ENCODE measurements at places on chromosomes 13 and 19.

DNA sequence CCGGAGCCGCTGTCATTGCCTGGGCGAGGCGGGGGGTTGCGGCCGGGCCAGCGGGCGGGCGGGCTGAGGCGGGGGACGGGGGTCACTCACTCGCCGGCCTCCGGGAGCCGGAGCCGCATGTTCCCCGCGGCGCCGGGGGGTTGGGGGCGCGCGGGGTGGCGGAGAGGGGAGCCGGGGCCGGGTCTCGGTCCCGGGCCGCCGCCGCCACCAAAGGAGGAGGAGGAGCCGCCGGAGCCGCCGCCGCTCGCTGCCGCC, 149 bp downstream of the MED26 start:
- no peak for DNase-seq

DNA sequence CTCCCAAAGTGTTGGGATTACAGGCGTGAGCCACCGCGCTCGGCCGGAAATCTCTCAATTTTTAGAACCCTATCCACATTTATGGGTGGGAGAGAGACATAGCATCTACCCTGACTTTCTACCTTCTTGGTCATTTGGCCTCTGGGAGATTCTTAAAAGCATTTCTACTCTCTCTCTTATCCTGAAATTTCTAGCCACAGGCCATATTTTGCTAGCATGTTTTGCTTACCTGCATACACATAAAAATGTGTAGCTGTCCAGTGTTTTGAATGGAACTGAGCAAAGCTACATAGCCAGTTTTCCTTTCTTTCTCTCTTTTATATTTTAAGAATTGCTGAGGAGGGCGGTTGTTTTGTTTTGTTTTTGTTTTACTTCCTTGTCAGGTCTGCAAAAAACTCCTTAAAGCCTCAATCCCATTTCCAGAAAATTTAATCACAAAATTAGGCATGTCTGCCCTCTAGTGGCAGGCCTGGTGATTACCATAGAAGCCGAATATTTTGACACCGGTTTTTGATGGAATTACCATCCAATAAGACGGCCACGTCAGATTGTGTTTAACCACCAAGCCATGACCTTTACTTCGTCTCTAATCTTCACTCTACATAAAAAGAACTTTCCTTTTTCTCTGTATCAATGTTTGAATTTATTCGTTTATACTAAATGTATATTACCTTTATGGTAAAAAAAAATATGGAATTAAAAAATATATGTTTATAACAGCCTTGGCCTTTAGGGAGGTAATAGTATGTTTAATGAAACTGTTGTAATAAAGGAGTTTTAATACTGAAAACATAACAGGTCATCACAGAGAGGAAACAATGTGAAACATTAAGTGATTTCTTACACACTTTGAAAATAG, 34.4 kb upstream of the OXGR1 start:
- DNase-seq: peak; percentile 36

DNA sequence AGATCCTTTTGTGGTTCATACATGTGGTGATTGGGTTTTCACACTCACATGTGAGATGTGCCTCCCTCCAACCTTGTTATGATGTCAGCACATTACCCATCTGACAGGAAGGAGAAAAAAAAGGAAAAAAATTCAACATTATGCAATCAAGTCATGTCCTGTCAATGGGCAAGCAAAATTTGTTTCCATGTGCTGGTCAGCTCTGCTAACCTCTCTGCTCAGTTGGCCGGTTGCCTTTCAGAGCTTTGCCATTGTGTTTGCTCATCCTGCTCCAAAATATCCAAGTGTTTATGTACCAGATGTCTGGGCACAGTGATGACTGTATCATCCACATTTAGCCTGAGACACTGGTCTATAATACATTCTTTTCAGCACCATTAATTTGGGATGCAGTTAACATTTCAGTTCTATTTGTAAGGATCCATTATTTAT, 27.0 kb upstream of the METTL21C start:
- no peak for DNase-seq

DNA sequence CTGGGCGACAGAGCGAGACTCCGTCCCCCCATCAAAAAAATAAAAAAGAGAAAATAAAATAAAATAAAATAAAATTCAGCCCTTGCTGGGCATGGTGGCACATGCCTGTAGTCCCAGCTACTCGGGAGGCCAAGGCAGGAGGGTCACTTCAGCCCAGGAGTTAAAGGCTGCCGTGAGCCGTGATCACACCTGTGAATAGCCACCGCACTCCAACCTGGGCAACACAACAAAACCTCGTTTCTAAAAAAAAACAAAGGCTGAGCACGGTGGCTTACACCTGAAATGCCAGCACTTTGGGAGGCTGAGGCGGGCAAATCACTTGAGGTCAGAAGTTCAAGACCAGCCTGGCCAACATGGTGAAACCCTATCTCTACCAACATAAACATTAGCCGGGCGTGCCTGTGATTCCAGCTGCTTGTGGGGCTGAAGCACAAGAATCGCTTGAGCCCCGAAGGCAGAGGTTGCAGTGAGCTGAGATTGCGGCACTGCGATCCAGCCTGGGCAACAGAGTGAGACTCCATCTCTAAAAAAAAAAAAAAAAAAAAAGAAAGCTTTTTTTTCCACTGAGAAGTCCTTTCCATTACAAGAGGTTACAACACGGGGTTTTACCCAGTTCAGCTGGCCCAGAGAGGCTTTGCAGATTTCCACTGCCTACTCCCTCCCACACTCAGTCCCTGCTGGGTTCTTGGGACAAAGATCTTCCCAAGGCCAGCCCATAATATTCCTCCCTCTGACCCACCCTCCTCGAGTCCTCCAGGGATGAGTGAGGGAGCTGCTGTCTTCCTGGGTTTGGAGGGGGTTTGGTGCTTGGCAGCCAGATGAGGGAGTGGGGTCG, 6.4 kb downstream of the ANGPTL4 start:
- no peak for DNase-seq

DNA sequence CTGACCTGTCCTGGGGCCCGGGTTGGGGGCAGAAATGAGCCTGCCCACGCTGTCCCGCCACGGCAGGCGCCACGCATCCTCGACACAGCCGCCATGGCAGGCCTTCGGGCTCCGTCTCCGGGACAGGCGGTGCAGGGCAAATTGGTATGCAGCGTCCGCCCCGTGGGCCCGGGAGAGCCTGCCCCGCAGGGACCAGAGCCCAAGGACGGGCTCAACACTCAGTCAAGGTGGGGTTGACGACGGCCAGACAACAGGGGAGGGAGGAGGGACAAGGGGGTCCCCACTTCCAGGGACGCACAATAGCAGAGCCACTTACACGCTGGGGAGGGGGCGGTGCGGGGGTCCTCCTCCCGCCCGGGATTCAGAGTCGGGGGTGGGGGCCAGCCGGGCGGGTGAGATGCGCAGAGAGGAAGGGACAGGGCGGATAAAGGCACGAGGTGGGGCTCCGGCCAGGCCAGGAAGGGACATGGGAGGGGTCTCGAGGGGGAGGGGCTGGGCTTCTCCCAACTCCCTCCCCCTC, 1.2 kb downstream of the CTXN1 start:
- DNase-seq: no peak

GRCh38 chr13:90710164-90710759, 637.2 kb upstream of the MIR17HG start:
- DNase-seq: no peak

Data from CD4-positive, alpha-beta T cell treated with Interleukin-6 for 4 hours (primary cell).